ENCODE measurements at places on chromosomes 16 and 17. TPM values are rescaled to one million over a fixed set of nuclear protein-coding genes. Genes with fewer than 3 reads are reported as not detected.

PKMYT1 gene
- 3.6 TPM for total RNA-seq

ZSWIM7 gene
- total RNA-seq = 3.6 TPM

TBC1D3C gene
- total RNA-seq = not detected

GRCh38 chr16:87305505-87306391, 11.4 kb downstream of the C16orf95 start:
- H3K4me3 ChIP-seq = no peak overlapping the region
- DNase-seq = no peak
- H3K27ac ChIP-seq = no peak overlapping the region
- no peaks in the 10 kb centered on the region for H3K36me3 ChIP-seq

FOXF1 gene
- 28.9 TPM for total RNA-seq

EME1 gene
- 1.6 TPM for total RNA-seq

DNA sequence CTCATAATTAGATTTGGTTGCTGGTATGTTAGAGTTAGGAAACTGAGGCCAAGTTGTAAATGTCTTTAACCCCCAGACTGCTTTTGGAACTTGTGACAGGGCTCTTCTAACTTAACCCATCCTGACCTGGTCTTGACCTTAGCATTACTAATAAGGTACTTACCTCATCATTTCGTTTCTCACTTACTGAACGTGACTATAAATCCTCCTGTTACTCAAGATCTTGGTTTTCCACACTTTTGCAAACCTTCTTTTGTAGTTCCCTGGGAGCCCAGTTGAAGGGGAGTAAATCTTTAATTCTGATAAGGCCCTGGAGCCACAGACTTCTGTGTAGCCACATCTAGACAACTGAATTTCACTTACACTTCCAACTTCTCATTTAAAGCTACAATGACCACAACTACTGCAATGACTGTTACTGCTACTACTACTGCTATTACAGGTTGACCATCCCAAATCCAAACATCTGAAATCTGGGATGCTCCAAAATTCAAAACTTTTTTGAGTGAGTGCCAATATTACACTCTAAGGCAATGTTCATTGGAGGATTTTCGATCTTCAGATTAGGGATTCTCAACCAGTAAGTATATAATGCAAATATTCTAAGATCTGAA, 248.8 kb upstream of the TBX2 start:
- DNase-seq = no peak
- no peaks in the 10 kb centered on the region for H3K4me1 ChIP-seq
- H3K27me3 ChIP-seq = no peaks in the 10 kb centered on the region
- no peaks in the 10 kb centered on the region for H3K36me3 ChIP-seq

DNA sequence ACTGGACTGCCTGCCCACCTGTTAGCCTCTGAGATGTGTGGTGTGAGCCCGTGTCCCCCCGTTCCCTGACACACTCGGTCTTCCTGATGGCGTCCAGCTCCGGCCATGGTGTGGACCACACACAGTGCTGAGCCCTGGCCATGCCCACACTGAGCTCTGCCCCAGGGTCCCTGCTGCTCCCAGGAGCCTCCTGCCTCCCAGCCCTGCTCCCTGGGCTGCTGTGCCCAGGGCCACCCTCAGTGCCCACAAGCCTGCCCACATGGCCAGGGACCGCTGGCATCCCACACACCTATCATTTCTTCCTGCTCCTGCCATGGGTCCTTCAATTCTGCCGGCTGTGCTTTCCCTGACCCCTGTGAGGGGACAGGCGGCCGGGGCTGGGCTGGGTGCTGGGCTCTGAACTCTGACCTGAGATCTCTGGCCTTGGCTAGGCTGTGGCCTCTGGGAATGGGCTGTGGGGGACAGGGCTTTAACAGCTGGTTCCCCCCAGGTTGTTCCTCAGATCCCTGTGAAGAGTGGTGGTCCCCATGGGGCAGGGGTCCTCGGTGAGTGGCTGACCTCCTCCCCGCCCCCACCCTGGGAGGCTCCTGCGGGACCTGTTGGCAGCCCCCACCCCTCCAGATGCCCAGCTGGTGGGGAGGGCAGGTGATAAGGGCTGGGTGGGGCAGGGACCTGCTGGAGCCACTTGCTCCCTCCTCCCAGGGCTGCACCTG, 4.0 kb downstream of the CEMP1 start:
- H3K4me3 ChIP-seq = no peak overlapping the region
- H3K27ac ChIP-seq = no peak overlapping the region

PRR11 gene
- total RNA-seq = 115 TPM

GRCh38 chr17:41049110-41049509, 2.0 kb upstream of the KRTAP2-1 start:
- no peak for DNase-seq
- no peaks in the 10 kb centered on the region for H3K4me1 ChIP-seq
- H3K27me3 ChIP-seq = peaks cover 40% of the 10 kb centered on the region
- no peak overlapping the region for H3K27ac ChIP-seq
- no peaks in the 10 kb centered on the region for H3K36me3 ChIP-seq

GRCh38 chr17:6177941-6178694, 107.9 kb downstream of the WSCD1 start:
- no peaks in the 10 kb centered on the region for H3K27me3 ChIP-seq
- no peak overlapping the region for H3K4me3 ChIP-seq
- DNase-seq = no peak

KRTAP4-5 gene
- total RNA-seq = not detected

C17orf100 gene
- not detected for total RNA-seq

- no peaks in the 10 kb centered on the region for H3K36me3 ChIP-seq
- DNase-seq = no peak
- no peak overlapping the region for H3K4me3 ChIP-seq
Measured at GRCh38 chr17:70207184-70207583, 37.9 kb downstream of the KCNJ2 start.

GRCh38 chr16:11254913-11255736, 879 bp downstream of the SOCS1 start:
- DNase-seq = peak; percentile 60
- H3K4me3 ChIP-seq = peak overlapping the region; percentile 74
- peaks cover 33% of the 10 kb centered on the region for H3K4me1 ChIP-seq
- H3K36me3 ChIP-seq = no peaks in the 10 kb centered on the region
- H3K27me3 ChIP-seq = no peaks in the 10 kb centered on the region
- peak overlapping the region; percentile 96 for H3K27ac ChIP-seq

CTRB1 gene
- not detected for total RNA-seq

DNA sequence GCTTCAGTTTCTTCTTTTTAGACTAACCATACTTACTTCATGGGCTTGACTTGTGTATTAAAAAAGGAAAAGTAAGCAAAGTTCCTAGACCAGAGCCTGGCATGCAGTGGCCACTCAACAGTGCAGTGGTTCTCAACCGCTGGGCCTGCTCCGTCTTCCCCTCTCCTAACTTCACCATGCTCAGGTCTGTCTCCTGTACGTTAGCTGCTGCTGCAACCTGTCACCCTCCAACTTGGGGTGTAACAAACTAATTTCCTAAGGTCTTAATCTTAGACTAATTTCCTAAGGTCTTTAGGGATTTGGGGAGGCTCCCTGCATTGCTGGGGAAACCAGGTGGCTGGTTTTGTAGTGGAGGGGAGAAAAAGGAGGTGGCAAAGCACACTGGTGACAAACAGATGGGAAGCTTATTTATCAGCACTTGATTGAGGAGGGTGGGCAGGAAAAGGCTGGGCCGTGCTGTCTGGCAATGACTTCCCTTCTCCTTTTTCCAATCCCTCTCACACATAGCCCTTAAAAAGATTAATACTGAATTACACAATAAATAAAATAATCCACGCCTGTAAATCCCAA, 2.2 kb upstream of the ARL4D start:
- no peaks in the 10 kb centered on the region for H3K36me3 ChIP-seq
- H3K27ac ChIP-seq = no peak overlapping the region
- H3K27me3 ChIP-seq = no peaks in the 10 kb centered on the region

STH gene
- total RNA-seq = not detected

GRCh38 chr17:46943501-46944393, 20.8 kb downstream of the GOSR2 start:
- H3K27me3 ChIP-seq = no peaks in the 10 kb centered on the region
- DNase-seq = no peak
- no peaks in the 10 kb centered on the region for H3K36me3 ChIP-seq

FBXL16 gene
- total RNA-seq = 1.6 TPM

DNA sequence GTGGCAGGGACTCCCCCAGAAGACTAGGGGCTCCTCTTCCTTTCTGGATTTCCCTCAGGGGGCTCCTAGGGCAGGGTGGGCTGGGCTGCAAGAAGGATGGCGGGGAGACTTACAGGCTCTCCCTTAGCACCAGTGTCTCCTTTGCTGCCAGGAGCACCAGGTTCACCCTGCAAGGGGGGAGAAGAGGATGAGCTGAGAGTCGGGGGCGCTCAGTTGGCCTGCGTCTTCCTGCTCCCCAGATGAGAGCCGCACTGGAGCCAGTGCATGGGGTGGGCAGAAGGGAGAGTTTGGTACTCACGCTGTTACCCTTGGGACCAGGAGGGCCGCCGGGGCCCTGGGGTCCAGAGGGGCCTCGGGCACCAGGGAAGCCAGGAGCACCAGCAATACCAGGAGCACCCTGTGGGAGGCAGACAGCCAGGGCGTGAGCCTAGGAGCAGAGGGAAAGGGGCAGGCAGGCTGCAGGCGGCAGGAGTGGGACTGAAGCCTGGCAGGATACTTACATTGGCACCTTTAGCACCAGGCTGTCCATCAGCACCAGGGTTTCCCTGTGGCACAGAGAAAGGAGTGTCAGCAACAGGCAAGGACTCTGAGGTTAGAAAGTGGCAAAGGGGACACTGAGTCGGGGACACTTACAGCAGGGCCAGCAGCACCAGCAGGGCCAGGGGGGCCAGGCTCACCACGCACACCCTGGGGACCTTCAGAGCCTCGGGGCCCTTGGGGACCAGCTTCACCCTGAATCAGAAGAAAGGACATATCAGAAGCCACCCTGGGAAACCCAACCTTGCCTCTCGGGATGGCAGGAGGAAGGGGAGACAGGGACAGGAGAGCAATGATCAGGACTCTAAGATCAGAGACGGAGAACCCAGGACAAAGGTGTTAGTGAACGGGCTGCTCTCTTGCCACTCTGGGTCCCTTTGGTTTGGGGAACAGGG, 6.2 kb downstream of the COL1A1 start:
- peaks cover 6% of the 10 kb centered on the region for H3K36me3 ChIP-seq
- H3K4me1 ChIP-seq = peaks cover 3% of the 10 kb centered on the region
- H3K4me3 ChIP-seq = no peak overlapping the region
- peak overlapping the region; percentile 95 for H3K27ac ChIP-seq
- DNase-seq = no peak

GRCh38 chr17:70168044-70168976, 1.0 kb upstream of the KCNJ2 start:
- DNase-seq = peak; percentile 80
- H3K27ac ChIP-seq = peak overlapping the region; percentile 93
- peaks cover 38% of the 10 kb centered on the region for H3K4me1 ChIP-seq
- H3K4me3 ChIP-seq = peak overlapping the region; percentile 71
- peaks cover 13% of the 10 kb centered on the region for H3K27me3 ChIP-seq

PMFBP1 gene
- total RNA-seq = 0.75 TPM

DNA sequence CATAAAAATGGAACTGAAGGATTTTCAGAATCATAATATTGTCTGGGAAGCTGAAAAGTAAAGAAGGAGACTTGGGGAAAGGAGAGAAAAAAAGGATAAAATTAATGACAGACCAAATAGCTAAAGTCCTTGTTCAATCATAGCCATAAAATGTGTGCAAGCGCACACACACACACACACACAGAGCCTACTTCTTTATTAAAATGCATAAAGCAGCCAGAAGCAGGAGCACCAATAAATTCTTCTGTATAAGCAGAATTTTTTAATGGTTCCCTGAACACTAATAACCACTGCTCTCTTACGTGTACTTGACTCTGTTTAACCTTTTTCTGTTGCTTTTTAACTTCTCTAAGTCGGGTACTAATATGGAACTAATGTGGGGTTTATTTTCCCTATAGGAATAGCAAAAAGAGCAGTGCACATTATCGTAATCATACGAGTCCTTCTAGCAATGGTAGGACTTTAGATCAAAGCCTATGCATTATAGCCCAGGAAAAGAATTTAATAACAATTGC, 131.0 kb upstream of the PSMD7 start:
- H3K4me3 ChIP-seq = no peak overlapping the region
- H3K27ac ChIP-seq = no peak overlapping the region
- DNase-seq = no peak
- no peaks in the 10 kb centered on the region for H3K27me3 ChIP-seq

- no peaks in the 10 kb centered on the region for H3K27me3 ChIP-seq
- peaks cover 15% of the 10 kb centered on the region for H3K4me1 ChIP-seq
- H3K27ac ChIP-seq = peak within 1 kb of the TSS; percentile 95
- H3K4me3 ChIP-seq = peak within 1 kb of the TSS; percentile 87
- peak; percentile 95 for DNase-seq
Measured at GRCh38 chr16:30075503-30076275, at the start of gene PPP4C. Gene PPP4C (plus strand): TSS chr16:30075994. CDS start chr16:30076378, 384 bp downstream.

DNA sequence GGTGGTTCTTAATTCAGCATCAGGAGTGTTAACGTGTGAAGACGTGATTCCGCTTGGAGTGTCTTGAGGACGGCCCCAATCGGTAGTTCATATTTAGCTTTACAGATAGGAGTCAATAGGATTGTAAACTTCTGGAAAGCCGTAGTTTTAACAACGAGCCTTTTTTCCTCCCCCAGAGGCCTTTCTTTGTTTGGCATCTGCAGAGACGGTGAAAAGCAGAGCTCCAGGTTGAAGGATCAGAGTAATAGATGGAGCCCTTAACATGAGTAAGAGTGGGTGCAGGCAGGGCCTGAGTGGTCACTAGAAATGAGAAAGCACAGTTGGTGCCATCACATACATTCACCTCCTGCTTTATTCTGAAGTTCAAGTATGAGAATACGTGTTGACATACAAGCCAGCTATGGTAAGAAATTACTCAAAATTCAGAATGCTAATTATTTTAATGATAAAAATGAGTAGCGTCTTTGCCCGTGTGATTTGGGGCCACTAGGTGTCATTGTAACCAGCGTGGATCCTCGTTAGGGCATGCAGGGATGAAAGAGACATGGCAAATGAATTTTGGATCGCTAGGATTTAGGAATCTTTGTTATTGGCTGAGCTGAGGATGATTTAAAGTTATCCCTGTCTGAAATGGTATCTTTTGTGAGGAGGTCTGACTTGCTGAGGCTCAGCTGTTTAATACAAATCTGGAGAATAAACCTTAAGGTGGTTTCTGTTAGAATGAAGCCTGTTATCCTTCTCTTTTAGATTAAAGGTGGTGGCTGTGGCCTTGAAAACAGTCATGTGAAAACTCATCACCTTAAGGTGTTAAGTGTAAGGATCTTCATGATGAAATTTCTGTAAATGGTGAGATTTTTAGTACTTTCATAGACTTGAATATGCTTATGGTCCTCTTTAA, 18.6 kb downstream of the PRCD start:
- H3K4me1 ChIP-seq = peaks cover 16% of the 10 kb centered on the region
- peak overlapping the region; percentile 56 for H3K4me3 ChIP-seq
- no peak for DNase-seq

- no peaks in the 10 kb centered on the region for H3K27me3 ChIP-seq
- peak overlapping the region; percentile 78 for H3K27ac ChIP-seq
- H3K4me3 ChIP-seq = peak overlapping the region; percentile 71
- H3K36me3 ChIP-seq = no peaks in the 10 kb centered on the region
- DNase-seq = peak; percentile 23
Measured at GRCh38 chr17:41810659-41811548, 845 bp downstream of the P3H4 start.

Measured in transverse colon (tissue), 4 donors.